ENCODE measurements at places on chromosomes 4 and X. TPM values are rescaled to one million over a fixed set of nuclear protein-coding genes. Genes with fewer than 3 reads are reported as not detected.
A peak's percentile ranks its signal among the peaks of the same experiment; 100 is the strongest.

GRCh38 chr4:53602390-53602789 lies 11.1 kb upstream of the LNX1 start:
- DNase-seq = no peak

GRCh38 chr4:122679946-122680345 lies 52.6 kb upstream of the BBS12 start:
- peak; percentile 38 for DNase-seq

DNA sequence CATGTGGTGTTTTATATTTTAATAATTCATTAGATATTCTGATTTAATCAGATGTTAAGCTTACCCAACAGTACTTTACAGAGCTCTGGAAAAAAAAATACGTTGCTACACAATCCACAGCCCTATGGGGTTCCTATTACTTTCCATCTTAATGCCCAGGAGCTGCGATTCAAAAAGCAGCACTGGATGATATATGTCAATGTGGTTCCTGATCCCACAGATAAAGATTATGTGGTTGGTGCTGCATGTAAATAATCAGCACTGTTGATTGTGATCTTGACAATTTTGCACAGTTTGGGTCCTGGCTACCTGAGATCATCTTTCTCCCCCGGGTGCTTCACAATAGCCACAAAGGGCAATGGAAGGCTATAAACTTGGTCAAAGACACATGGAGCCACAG lies 72.7 kb upstream of the DCLK2 start:
- DNase-seq = no peak

Gene EPHA5
- total RNA-seq = under 0.01 TPM

- DNase-seq = no peak
These were observed 4.0 kb upstream of the PRDM5 start for GRCh38 chr4:120926358-120927025.

Gene BLOC1S4
- 13.3 TPM for total RNA-seq

All from IMR-90 (cell line).